ENCODE measurements at places on chromosomes 3 and 15.

- DNase-seq, result no peak
Measured at GRCh38 chr3:31927811-31928210, 53.3 kb downstream of the OSBPL10 start.

DNA sequence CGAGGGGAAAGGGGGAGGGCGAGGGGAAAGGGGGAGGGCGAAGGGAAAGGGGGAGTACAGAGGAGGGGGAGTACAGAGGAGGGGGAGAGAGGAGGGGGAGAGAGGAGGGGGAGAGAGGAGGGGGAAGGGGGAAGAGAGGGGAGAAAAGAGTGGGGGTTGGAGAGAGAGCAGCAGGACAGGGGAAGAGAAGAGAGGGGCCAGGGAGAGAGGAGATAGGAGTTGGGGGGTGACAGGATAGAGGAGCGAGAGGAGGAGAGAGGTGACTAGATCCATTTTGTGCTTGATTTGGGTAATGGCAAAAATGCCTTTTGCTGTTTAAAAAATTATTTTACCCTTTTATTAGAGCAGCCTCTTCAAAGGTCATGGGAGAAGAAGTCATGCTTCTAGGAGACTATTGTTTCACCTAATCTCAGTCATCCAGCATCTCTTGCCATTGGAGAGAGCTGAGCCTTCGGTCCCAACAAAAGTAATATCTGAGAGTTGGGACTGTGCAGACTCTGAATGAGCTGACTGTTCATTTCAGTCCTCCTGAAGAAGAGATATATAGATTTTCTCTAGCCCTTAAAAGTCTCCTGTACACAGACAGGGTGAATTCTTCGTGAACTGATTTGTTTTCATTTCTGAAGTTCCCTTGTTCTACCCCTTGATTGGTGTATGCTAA is 15.1 kb upstream of the TOP2B start:
- no peak for DNase-seq

- no peak for DNase-seq
Measured at GRCh38 chr3:184373422-184373821, 4.6 kb downstream of the THPO start.

- DNase-seq, result no peak
Measured at GRCh38 chr15:63896336-63897115, 62.8 kb upstream of the HERC1 start.

DNA sequence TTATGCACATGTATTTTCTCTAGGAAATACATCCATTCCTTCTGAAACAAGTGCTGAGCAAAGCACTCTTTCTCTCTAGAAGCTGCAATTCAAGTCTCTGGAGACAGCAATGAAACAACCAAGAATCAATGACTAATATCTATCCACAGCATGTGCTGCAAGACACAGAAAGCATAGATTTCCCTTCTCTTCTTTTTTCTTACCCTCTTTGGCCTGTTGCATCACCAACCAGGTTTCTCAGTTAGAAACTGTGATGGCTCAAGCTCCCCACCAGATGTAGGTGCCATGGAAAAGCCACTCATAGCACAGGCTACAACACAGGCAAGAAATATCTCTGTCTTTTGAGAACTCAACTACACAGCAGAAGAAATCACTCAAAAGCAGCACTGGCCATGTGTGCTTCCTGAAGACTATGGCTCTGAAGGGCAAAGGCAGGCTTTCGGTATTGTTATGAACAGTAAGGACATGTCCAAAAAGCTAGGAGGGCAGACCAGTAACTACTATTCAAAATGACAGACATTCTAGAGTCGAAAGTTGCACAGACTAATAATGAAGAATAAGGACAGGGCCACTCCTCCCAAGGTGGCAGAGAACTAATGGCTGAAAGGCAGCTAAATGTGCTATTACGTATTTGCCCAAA is 15.5 kb downstream of the ZDHHC3 start:
- DNase-seq, result no peak

DNA sequence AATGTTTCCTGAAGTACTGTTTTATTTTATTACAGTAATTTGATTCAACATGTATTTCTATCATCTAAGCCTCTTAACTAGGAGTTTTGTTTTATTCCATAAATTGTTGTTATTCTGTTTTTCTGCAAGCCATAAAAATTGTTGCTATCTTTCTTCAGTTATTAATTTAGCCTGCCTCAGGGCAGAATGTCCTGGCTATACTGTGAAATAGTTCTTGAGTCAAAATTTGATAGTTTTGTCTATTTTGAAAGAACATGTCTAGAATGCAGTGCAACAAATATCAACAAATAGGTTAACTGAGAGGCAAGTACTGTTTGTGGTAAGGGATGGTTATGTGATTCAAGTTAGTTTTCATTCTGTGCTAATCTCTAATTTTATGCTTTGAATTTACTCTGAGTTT is 63.9 kb downstream of the PPARG start:
- no peak for DNase-seq

DNA sequence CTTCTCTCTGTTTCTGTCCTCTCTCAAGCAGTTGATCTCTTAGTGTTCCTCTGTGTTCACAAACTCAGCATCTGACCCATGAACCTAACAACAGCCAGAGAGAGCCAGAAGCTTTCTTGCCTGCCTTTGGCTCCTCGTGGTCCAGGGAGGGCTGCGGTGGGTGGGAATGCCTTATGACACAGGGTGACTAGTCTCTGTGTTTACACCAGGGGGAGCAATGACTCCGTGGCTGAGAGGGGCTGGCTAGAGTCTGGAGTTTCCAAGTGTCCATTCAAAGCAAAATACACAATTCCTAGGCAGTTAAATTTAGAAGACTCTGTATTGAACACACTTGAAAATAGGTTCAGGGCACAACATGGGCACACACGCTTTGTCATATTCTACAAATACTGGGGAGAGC is 370.0 kb upstream of the FRG2C start:
- no peak for DNase-seq

- DNase-seq, result no peak
Measured at GRCh38 chr3:63960048-63960711, 48.0 kb upstream of the SCAANT1 start.

DNA sequence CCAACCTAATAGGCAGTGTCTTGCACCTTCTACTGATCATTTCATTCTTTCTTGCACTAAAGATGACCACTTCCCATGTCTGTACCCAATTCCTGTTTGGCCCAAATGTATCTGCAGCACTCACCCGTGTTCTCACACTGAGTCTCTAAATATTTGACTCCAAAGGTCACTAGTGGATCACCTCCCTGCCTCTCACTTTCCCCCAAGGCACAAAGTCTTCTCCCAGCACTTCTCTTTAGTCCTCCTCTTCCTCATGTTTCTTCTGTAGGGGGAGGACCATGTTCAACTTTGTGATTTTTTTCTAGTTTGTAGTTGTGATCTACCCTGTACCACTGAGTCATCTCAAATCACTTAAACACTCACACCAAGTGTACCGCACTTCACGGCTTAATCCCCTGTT is 13.9 kb downstream of the NR1I2 start:
- DNase-seq, result no peak

DNA sequence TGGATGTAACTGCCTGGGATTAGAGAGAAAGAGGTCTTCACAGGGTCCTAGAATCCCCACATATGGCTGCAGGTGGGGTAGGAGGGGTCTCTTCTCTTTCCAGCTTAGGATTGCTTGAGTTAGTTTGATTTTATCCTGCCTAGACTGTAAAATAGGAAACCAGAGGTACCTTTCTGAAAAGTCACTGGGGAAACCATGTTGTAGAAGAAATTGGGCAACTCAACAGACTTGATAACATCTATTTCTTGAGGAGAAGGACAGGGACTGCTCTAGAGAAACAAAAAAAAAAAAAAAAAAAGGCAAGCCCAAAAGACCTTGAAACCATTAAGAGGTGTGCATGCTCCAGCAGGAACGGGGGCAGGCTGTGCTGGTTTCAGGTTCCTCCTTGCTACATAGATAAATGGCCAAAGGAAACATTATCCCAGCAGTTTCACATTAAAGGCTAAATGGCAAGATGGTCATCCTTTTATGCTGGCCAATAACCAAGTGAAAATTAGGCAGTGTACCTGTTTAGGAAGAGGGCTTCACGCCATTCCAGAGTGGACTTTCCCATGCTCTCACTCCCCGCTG is 116.1 kb downstream of the ALDH1A2 start:
- no peak for DNase-seq

DNA sequence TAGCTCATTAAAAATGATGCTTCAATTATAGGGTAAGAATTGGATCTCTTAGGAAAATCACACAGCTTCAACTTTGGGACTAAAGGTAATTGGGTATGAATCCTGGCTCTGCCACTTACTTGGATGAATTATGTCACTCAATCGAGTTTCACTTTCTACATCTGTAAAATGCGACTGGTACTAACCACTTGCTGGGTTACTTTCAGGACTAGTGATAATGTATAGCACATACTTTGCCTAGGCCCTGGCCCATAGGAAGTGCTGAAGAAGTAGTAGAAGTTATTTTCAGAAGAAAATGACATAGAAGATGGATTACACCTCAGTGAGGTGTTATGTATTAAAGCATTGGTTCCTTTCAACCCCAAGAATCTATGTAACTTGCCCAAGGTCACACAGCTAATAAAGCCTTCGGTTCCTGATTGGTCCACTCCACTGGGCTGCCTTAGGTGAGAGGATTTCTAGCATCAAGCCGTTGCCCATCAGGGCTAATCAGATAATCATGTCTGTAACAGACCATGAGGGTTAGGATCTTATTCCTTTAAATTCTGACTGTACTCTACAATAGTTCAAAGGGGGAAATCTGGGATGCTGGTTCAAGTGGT is 29.4 kb upstream of the AP4E1 start:
- no peak for DNase-seq

DNA sequence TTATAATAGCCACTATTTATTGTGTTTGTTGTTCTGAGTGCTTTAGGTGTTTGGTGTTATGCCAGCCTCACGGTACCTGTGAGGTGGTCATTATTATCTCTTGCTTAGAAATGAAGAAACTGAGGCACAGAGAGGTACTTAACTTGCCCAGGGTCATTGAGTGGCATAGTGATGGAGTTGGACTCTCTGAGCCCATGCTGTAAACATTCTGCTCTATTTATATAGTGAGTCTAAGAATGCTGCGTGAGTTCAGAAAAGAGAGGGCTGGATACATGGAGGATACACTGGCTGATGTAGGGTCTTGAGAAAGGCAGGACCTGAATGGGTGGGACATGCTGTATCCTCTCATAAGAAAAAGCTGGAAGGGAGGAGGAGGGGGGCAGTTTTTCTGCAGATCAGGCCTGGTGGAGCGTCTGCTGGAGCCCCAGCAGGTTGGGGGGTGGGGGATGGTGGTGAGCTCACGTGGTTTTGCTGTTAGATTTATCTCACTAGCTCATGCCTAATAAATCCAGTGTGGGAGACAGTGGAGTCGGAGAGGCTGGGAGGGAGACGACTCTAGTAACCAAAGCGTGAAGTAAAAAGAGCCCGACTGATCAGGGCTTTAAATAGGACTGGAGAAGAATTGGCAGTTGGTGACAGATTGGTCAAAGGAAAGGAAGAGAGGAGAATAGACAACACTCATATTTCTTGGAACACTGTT is 16.0 kb downstream of the MED12L start:
- DNase-seq, result no peak

DNA sequence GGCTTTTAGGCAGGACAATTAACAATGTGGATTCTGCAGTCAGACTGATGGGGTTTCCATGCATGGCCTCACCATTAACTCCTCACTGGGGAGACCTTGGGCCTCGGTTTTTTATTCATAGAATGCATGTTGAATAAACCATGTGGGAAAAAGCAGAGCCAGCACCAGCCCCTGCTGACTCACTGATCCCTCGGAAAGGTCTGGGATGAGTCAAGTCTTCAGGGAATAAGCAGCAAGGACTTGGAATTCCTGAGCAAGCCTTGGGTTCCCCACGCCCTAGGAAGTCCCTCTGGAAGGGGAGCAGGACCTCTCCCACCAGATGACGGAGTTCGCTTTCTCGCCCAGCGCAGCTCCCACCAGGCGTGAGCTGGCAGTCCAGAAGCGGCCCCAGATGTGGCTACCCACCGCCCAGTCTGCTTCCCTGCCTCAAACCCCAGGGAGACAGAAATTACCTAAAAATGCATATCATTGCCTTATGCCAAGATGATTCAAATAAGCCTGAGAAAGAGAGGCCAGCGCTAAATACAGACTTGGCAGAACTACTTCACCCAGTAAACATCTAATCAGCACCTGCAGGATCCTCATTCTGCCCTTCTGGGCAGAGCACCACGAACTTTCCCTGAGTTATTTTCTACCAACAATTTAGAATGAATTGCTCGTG is 45.4 kb downstream of the BTD start:
- no peak for DNase-seq

- no peak for DNase-seq
Measured at GRCh38 chr15:41631880-41632470, 28.2 kb upstream of the MGA start.

DNA sequence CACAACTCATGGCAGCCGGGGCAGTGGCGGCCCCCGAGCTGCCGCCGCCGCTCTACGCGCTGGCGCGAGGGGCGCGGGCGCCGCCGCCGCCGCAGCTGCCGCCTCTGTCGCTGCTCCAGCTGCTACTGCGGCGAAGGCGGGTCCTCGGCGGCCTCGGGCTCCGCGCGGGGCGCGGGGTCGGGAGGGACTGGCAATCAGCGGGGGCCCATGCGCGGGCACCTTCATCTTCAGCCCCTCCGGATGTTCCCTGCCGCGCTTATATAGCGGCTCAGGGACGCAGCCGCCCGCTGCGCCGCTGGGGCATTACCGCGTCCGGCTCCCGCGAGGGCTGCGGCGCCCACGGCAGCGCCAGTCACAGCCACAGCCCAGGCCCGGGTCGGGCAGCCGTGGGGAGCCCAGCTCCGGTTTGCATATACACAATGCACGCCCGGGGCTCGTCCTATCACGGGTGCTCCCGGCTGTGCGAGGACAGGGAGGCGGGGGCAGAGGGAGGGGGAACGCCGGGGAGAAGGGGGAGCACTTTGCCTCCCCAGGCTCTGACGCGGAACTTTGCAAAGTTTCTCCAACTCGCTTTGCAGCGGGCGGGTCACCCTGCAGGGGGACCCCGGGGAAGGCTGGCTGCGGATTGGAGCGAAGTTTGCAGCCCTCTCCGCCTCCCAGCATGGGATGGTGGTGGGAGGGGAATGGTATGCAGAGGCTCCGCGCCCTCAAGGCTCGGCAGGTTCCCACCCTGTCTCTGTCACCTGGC is at the start of gene VGLL3:
TSS of gene VGLL3 (minus strand) at position 416 of the 748 bp plus-strand sequence. CDS start at position 10, 406 bp downstream.
- DNase-seq, result no peak

DNA sequence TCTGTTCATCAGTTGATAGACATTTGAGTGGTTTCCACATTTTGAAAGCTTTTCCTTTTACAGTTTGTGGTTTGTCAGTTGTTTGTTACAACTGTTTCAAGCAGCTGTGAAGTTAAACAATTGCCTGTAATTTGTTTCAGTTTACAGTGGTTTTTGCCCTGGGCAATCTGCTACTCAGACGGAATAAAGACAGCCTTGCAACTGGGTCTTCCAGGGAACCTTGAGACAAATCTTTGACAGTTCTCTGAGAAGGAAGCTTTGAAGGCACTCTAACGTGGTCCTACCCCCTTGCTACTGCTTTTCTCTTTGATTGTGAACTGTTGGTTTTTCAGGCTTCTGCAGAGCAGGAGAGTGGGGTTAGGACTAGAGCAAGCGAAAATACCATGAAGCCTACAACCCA is 28.0 kb downstream of the LRRC28 start:
- no peak for DNase-seq

DNA sequence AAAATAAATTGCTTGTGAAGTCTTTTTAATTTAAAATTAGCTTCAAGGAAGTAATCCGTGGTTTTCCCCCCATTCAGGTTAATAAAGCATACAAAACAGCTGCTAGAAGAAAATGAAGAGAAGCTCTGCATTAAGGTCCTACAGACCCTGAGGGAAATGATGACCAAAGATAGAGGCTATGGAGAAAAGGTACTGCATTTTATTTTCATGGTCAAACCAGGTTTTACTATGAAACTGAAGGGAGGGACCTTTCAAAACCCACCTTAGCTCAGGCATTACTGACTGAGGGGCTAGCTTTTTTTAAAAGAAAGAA is 218.5 kb downstream of the ITPR1 start:
- DNase-seq, result no peak
